Stimulated activated CD4-positive, alpha-beta T cell treated with anti-CD3 and anti-CD28 coated beads, TNF-alpha, amount 100 ng/mL, for 1 hour (primary cell): ENCODE measurements at places on chromosomes 16 and 17.

- no peak for DNase-seq
These were observed 6.6 kb upstream of the HEXIM2 start for GRCh38 chr17:45155029-45155428.

DNA sequence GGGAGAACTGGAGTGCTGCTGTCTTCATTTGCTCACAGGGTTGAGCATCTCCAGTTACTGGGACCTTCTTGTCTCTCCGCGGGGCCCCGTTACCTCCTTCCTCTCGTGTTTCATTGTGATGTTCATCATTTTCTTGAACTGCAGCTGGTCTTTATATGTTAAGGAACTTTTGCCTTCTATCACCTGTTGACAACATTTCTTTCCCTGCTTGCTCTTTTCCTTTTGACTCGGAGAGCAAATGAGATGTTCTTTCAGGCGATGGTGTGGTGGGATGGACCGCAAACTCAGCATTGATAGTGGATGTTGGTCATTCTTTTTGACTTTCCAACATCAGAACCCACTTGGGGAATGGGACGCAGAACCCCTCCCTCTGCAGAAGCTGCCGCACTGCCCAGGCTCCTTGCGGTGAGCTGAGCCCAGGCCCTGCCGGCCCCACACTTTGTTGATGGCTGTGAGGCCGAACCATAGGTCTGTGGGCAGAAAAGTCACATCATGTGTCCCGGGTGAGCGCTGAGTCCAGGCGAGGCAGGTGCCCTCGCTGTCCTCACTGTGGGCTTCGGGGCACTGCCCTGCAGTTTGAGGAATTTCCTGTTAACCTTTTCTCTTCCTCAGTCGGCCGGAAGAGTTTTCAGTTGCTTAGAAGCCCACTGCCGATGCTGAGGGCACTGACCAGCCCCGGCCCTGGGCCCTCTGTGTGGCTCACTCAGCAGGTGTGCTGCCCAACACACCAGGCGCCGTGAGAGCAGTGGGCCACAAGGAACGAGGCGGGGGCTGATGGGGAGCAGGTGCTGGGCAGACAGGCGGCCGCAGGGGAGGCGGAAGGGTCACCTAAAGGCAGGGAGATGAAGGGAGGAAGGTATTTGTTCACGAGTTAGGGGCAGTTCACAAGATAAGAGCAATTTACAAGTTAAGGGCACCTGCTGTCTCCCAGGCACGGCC is 7.4 kb downstream of the RPL13 start:
- DNase-seq: no peak

GRCh38 chr17:40605306-40605705 is 40.0 kb upstream of the CCR7 start:
- DNase-seq: no peak

DNA sequence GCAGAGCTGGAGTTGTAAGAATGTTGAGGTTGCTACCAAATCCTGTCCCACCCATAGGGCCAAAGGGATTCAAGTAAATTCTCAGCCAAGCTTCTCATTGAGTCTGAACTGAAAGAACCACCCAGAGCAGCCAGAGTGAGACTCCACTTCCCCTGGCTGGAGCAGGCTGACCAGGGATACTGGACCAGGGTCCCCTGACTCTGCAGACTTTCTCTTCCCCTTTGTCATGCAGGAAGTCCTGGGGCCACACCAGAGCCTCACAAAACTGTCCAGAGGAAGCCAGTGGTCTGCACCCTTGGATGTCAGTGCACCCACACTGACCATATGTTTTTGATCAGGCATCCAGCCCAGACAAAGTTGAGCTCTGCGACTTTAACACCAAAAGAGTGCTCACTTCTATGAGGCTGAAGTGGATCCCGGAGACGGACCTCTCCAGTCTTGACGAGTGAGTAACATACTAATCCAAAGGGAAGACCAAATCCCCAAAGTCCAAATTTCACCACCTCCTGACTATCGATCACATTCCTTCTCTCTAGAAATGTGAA is 4.1 kb downstream of the NXN start:
- DNase-seq: no peak

DNA sequence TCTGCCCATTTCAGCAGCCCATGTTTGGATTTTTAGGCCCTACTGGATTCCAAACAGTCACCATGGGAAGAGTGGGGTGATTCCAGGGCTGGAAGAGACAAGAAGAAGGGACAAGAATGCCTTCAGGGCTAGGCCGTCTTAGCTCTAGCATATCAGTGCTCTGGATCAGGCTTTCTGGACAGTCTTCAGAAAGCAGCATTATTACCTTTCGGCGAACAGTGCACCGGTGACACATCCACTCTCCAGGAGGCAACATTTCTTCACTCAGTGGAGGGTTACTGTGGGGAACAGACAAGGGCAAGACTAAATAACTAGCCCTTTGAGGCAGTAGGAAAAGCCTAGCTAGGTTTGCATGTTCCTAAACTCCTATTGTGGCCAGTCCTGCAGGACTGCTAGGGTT is 23.9 kb upstream of the DHRS13 start:
- DNase-seq: no peak
